ENCODE measurements at places on chromosomes 3 and 15.

DNA sequence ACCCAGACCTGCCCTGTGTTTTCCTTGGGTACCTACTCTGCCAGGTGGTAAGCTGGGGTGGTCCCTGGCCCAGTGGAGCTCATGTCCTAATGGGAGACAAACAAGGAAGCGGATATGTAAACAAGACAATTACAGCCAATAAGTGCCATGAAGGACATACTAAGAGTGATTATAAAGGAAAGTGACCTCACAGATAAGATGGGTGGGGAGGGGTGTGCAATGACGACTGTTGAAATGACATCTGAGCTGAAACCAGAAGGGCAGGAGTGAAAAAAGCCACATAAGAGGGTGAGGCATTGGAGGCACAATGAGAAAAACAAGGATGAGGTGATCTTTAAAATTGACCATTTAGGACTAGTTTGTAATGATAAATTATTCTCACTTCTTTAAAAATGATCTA is 336.2 kb upstream of the IL12A start:
- DNase-seq = no peak

GRCh38 chr15:70665599-70665998 is 97.8 kb downstream of the UACA start:
- no peak for DNase-seq

DNA sequence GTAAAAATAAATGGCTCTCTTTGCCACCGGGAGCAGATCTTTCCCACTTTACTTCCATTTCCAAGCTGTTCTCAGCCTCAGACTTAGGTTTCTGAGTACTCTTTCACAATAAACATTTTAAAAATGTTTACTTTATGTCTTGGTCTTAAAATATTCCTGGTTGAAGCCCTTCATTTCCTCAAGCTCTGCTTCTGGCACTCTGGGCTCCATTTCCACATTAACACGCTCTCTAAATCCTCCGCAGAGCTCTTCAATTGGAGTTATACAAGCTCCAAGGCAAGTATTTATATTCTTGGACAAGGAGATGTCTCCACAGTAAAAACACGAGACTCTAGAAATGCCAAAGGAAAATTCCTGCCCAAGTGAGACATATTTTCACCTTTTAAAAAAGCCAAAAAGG is 169.3 kb downstream of the GREM1 start:
- DNase-seq = no peak

GRCh38 chr15:44045217-44045616 is 149.9 kb downstream of the FRMD5 start:
- DNase-seq = no peak
